ENCODE measurements at places on chromosomes 7 and 10.

- DNase-seq = no peak
These were observed 27.9 kb downstream of the BBS9 start for GRCh38 chr7:33157311-33157710.

DNA sequence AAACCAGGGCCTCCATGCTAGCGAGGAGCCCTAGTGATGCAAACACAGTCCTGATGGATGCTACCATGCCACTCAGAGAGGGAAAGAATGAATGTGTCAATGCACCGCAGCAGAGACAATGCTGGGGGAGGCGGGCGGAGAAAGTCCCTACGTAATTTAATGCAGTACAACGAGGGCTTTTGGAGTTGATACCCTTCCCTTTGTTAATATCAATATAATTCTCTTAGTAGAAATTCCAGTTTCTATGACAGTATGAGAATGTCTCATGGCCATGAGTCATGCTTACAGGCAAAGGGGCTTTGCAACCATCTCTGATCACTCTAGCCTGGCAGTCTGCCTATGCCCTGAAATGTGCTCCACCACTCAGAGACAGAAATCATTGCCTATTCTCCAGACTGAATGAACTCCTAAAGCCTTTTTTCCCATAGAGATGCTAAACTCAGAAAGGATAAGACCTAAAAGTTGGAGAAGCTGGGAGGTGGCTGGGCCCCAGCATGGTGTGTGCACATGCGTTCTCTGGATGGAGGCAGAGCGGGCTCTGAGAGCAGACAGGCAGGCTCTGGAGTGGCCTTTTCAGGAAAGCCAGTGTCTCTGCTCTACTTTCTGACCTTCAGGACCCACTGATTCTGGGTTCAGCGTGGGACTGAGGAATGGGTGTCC lies 20.3 kb upstream of the GIMAP2 start:
- DNase-seq = no peak

DNA sequence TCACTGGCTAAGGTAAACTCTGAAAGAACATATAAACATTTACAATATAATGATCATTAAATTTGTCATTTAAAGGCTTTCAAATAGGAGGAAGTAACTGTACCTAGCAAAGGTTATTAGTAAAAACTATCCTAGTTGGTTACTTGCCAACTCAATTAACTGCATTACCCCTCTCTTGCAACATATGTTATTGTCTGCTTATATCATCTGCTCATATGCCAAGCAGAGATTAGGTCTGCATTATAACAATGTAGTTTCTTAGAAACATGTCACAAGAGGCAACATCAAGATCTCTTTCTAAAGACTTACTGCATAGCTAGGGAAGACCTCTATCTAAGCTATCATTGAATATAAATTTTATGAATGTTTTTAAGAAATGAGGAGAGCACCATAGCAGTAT lies 132.5 kb downstream of the RELN start:
- no peak for DNase-seq

DNA sequence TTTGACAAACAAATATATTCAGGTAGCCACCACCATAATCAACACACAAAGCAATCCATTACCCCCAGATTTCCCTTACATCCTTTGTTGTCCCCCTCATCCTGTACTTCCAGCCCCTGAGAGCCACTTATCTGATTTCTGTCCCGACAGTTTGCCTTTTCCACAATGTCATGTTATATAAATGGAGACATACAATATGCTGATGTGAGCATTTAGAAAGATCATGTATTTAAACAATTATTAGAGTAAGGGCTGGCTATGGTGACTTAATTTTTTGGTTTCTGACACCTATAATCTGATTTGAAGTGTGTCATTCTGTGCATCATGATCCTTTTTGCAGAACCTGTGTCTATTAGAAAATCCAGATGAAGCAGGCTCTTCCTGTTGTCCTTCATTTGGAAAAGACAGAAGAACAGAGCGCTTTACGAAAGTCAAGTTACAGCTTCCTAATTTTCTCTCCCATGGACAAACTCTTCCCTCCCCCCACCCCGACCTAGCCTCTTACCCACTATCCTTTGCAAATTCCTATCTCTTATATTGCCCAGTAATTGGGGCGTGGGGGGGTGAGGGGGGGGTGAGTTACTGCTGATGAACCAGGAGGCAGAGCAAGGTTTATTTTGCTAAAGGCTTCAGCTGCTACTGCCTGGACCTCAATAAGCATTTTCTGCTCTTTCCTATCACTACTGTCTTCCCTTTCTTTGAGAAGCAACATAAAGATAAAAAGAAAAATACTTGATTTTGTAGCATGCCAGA lies 252.4 kb upstream of the C7orf33 start:
- DNase-seq = no peak

- DNase-seq = no peak
These were observed 236.8 kb downstream of the RNLS start for GRCh38 chr10:88346144-88346977.

GRCh38 chr7:22612776-22613175 lies 112.8 kb upstream of the STEAP1B start:
- DNase-seq = no peak

DNA sequence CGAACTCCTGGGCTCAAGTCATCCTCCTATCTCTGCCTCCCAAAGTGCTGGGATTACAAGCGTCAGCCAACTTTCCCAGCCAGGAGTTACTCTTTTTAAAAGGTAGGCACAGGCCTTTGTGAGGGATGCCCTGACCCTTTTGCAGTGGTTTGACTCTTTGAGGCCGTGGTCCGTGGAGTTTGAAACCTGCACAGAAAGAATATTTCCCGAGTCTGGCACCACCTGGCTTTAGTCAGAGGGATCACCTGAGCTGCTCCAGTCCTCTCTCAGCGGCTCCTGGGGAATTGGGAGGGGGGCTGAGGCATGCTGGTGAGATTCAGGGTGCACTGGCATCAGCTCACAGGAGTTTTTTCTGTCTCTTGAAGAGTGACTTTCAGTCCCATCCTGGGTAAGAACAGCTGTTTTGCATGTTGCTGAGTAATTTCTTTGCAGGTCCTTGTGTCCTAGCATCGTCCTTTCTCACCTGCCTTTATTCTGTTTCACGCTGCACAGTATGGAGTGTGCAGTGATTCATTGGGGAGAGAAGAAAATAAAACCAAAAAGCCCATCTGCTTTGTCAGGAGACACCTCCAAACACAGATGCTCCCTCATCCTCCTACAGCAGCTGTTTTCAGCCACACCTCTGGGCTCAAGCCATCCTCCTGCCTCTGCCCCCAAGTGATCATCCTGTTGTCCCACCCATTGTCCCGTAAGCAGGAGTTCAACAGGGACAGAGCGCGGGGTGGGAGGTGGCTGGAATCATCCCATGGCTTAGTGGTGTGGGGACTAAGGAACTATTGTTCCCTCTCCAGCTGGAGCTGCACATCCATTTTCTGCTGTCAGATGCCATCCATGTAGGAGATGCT lies 284.7 kb downstream of the CAMK1D start:
- DNase-seq = no peak

Data from hypothalamus (tissue), 51 donors.